ENCODE measurements at places on chromosomes 2 and 18. TPM values are rescaled to one million over a fixed set of nuclear protein-coding genes. Genes with fewer than 3 reads are reported as not detected.
A peak's percentile ranks its signal among the peaks of the same experiment; 100 is the strongest.

DNA sequence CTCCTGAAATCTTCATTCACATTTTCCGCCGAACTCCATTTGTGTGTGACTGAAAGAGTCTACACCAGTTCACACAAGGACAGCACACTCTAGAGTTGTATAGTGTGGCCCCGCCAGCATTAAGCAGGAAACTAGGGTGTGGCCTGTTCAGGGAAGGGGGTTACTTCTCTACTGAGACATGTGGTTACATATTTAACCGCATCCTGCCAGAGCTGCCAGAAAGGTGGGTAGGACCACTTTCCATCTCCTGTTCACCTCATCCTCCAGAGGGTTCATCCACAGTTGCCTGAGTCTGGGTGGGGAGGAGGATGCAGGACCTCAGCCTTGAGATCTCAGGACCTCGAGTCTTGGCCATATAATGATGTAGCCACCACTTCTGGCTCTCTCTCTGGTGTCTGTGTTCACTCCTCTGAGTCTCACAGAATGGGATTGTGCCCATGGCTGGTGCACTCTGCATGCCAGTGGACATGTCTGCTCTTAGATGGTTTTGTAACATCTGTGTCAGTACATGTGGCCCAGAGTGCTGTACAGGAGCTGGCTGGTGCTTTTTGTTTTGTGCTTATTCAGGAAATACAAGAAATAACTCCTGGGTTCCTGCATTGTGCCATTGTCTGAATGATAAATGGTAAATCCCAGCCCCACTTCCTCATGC lies 7.7 kb upstream of the SP140L start:
- DNase-seq = no peak

DNA sequence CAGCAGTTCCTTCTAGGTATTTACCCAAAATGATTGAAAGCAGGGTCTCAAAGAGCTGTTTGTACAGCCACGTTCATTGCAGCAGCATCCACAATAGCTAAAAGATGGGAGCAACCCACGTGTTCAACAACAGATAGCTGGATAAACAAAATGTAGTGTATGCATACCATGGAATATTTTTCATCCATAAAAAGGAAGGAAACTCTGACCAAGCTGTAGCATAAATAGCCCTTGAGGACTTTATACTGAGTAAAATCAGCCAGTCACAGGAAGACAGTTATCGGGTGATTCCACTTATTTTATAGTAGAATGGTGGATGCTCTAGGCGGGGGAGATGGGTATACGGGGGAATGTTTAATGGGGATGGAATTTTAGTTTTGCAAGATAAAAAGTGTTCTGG lies 7.5 kb downstream of the TRAPPC12 start:
- peak; percentile 43 for DNase-seq

GRCh38 chr18:23986600-23987359 lies 27.8 kb upstream of the TTC39C start:
- DNase-seq = no peak

C2orf78 gene
- total RNA-seq = not detected

GRCh38 chr2:160574468-160575140 lies 81.0 kb upstream of the RBMS1 start:
- DNase-seq = peak; percentile 87

GRCh38 chr2:201149064-201149820 lies 33.3 kb downstream of the CFLAR start:
- peak; percentile 96 for DNase-seq

SERPINB11 gene
- not detected for total RNA-seq

GRCh38 chr2:74695663-74696062 lies 41.6 kb downstream of the SEMA4F start:
- DNase-seq = no peak

DNA sequence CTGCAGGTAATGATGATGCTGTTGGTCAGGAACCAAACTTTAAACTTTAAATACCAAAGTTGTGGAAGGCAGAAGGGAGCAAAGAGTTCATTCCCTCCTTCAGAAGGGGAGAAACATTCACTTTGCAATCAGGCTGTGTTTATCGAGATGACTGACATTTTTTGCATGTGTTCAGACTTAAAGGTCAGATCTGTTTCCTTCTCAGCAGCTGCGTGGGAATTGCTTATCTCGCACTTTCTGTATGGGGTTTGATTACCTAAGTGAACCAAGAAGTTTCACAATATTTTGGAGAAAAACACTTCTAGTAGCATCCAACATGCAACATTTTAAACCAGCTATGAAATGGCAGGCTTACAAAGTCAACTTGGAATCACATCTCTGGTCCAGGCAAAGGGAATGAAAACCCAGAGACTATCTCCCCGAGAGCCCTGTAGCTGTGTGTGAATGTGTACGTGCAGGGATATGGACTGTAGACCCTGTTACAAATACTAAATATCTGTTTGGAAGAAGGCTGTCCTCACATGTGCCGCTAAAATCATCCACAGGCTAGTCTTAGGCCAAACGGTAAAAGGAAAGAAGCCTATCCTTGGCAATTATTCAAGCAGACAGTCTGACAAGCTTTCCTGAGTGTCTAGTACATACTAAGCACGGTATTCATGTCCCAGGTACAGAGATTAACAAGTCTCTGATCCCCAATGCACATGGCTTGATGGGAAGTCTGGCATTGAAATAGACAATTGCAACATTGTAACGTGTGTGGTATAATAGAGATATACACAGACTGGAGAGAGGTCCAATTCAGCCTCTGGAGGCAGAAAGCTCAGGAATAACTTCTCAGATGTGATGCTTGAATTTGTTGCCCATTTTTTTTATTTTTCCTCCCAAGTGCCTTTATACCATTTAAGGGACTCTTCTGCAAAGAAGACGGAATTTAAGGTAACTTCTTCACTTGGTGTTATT lies 483.1 kb downstream of the DPP10 start:
- DNase-seq = no peak

GRCh38 chr2:101967826-101968513 lies 23.8 kb upstream of the IL1R2 start:
- no peak for DNase-seq

DNA sequence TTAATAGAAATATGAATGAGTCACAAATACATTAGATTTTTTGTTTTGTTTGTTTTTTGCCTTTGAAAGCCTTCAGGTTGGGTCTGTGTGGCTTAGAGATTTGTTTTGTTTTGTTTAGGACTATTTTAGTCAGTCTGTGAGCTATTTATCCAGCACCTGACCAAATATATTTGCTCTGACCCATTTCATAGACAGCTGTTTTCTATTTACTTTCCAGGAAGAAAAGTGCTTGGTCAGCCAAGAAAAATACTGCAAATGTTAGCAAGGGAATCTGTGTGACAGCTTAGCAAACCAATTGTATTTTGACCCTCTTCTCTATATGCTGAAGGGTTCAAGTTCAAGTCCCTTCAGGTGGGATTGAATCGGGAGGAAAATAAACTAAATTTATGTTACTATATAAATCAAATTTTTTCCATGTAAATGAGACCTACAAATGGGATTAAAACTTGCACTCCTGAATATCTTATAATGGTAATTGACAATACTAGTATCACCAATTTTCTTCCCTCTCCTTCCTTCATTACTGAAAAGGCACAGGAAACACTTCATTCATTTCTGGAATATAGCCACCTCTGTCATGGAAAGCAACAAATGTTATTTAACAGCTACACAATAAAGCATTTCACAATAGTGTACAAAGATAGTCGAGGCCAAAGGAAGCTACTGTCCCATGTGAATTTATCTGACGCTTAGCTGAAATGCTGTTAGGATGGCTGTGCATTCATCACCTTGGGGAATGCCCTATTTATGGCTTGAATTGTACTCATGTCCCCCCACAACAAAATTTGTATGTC lies 23.1 kb upstream of the KLF7 start:
- DNase-seq = peak; percentile 73

UNC80 gene
- not detected for total RNA-seq

DNA sequence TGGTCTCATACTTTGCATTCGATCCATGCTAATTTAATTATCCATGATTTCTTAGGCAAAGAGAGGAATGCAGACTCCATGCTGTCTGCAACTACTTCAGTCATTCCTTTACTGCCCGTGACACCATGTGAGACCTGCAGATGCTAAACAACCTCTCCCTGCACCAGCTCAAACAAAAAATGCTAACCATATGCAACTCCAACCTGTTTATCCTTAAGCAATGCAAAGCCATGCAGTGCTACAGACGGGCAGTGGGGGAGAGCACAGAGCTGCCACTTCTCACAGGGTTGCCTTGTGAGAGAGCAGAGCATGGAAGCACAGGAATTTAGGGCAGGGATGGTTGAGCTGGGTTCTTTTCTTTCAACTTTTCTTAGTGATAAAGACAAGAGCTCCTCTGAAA lies 74.9 kb upstream of the KLHL14 start:
- DNase-seq = no peak

- DNase-seq = peak; percentile 5
Observed at GRCh38 chr2:148048475-148049221, 27.8 kb downstream of the MBD5 start.

Data from IMR-90 (cell line).